ENCODE measurements at places on chromosomes 5 and 9.

DNA sequence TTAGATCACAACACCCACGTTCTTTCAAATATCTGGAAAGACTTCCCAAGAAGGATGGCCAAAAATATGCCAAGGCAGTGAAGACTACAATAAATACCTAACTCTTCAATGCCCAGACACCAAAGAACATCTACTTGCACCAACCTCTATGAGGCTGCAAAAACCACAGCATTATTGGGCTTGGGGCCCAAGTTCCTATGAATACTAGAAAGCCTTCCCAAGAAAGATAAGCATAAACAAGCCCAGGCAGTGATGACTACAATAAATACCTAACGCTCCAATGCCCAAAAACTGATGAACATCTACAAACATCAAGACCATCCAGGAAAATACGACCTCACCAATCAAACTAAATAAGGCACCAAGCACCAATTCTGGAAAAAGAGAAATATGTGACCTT, 41.3 kb downstream of the AP3B1 start:
- DNase-seq, result no peak

DNA sequence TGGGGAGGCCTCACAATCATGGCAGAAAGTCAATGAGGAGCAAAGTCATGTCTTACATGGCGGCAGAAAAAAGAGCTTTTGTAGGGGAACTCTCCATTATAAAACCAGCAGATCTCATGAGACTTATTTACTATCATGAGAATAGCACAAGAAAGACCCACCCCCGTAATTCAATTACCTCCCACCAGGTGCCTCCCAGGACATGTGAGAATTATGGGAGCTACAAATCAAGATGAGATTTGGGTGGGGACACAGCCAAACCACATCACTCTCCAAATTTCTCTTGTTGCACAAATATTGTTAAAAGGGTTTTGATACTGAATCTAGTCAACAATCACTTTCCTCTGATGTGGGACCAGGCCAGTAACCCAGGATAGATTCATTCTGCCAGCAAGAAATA, 1176.1 kb downstream of the CDH9 start:
- no peak for DNase-seq

DNA sequence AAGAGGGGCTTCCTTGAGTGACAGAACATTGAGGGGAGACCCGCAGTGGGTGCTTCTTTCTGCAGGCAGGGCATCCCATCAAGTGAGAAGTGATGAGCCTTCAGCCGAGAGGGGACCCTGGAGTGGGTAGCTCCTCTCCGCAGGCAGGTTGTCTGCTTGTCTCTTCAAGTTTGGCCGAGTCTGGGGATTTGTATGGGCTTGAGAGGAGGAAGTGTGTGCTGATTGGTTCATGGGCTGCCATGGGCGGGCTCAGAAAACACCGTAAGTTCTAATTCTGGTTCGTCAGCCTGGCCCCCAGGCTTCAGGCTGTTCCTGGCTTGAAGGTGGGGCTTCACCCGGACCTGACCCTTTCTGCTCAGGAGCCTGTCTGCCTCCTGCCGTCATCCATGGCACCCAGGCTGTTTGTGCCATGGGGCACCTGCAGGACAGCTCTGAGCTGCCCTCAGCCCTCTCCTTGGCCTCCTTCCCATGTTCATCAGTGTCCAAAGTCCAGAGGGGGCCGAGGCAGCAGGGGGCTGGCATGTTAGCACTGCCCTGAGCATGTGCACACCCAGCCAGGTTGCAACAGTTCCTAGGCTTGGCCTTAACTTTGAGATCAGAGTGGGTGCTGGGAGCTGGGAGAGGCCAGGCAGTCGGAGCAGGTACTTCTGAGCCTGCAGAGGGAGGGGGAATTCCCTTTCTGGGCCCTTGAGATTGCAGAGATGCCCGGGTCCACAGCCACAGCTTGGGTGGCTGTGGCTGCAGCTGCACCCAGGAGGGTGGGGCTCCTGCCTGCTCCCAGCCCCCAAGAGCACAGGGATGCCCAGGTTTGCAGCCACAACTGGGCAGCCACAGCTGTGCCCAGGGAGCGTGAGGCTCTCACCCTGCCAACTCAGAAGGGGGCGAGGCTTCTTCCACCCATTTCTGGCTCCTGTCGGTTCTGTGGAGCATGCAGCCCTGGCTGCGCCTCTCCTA, 13.5 kb upstream of the DHFR start:
- peak; percentile 44 for DNase-seq

DNA sequence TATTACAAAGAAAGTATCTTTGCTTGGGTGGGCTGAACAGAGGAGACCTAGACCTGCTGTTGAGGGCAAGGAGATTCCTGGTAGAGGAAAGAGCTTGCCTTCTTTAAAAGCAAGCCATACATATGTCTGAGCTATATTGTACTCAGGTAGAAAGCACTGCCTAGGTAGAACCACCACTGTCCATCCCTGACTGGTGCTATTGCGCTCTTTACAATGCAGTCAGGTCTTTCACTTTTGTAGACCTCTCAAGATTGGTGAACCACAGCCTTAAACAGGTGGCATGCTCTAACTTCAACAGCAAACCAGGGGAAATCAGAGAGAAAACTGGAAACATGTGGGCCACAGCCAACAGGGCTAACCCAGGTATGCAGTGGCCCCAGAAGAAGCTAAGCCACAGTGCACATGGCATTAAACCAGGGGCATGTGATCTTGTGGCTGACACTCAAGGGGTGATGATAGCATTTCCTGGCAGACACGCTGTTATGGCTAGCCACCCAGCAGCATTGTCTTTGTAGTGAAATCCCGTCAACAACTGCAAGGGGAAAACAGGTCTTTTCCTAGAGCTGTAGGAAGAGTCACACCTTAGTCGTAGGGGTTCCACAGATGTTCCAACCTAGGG, 253.9 kb upstream of the PCSK5 start:
- DNase-seq, result no peak

- no peak for DNase-seq
Observed at GRCh38 chr5:39267186-39267585, 47.8 kb upstream of the FYB1 start.

DNA sequence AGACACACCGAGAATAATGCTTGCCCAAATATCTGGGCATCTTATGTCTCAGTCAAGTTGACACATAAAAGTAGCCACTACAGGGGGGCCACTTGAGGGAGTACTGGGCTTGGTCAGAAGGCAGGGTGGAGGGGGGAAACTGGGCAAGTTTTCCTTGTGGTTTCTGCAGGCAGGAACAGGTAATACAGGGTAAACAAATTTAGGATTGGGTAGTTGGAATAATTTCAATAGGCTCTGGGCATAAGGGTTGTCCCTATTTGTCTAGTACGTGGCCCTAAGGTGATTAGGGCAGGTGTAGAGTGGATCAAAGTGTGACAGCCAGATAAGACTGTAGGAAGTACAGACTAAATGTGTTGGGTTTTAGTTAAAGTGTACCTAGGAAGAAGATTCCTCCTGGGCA, 353.1 kb downstream of the TLE4 start:
- DNase-seq, result no peak

- DNase-seq, result peak; percentile 78
Observed at GRCh38 chr5:154118893-154119336, 71.6 kb upstream of the GALNT10 start.

- DNase-seq, result peak; percentile 42
Observed at GRCh38 chr9:9949978-9950377, 662.8 kb downstream of the PTPRD start.

GRCh38 chr9:120909904-120910303, 16.7 kb downstream of the TRAF1 start:
- no peak for DNase-seq

GRCh38 chr9:109036744-109037680, 23.7 kb upstream of the CTNNAL1 start:
- DNase-seq, result no peak

GRCh38 chr5:135379046-135379654, 19.9 kb downstream of the MACROH2A1 start:
- DNase-seq, result no peak

DNA sequence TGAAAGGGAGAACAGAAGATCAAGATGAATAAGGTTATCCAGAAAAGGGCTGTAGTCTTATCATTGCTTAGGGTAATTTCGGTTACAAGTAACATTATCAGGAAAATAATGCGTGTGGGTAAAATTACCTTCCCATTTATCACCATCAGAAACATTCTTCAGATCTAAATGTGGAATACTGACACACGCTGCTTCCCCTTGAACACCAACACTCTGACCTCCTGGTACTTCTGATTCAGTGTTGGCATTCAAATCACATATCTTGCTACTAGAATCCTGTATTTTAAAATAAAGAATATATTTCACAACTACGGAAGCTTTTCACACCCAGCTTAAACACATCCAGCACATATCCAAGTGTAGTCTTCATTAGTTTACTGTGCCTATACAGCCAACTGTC, 70.2 kb downstream of the PKD2L2 start:
- no peak for DNase-seq

DNA sequence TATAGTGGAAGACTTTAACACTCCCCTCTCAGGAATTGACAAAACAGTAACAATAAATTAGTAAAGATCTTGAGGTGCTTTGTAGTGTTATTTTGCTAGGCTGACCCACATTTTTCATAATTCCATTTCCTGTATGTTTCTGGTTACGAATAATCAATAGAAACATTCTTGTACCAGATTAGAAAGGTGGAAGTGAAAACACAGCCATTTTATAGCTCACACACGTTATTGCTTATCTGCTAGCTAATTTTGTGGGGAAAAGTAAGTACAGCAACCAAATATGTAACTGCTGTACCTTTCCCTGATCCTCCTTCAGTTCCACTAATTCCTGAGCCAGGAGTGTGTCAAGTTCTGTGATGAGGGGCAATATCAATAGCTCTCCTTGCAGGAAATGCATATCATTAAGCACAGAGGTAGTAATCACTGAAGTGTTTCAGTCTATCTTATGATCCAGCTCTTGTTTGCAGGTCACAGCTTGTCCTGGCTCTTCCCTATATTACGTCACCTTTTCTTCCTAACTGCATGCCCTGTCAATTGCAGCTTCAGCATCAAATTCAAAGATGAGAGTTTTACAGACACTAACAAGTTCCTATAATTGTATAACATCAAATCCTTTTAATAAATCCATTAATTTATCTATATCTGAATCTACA, 59.4 kb downstream of the MINAR2 start:
- no peak for DNase-seq

DNA sequence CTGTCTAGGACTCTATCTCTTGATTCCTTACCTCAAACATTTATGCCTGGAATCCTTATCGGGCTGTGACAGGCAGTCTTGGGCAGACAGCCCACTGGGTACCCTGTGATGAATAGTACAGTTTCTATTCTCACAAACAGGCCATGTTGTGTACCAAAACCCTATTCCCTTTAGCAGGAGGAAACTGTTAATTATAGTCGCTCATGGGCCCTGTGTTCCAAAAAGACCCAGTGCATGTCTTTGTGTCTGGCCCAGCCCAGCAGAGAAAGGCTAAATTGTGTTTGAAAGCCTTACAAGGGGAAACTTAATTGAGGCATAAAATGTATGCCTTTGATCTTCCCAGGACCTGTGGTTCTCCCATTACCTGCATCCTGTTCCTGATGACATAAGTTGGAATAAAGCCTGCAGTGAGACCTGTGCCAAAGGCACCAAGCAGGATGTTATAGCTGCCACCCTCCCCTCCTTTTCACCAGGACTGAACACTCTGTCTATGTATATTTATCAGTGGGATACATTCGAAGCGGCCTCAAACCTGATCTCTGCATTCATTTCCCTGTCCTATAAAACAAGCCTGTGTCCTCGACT, 43.3 kb downstream of the TLR4 start:
- DNase-seq, result no peak

DNA sequence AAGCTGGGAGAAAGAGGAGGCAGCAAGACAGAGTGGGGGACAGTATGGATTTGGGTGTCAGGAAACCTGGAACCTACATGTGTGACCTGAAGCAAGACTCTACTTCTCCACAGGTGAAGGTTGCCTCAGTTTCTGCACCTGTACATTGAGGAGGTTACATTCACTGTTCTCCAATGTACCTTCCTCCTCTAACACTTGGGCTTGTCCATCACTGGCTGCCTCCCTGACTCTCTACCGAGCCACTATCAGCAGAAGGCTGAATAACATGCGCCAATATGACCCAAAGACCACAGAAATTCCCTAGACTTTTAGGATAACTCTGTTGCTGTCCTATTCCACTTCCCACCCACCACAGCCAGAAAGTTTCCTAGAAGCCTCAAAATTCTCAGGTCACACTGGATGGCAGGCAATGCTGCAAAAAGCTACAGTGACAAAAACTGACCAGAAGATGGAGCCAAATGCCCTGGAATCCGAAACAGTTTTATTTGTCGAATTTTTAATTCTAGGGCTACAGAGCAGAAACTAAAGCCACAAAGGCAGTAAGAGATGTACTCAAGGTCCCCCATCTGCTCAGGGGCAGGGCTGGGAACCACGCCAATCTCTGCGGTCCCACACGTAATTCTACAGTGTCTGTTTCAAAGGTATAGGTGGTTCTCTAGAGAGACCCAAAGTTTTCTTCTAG, 64.4 kb downstream of the FAM114A2 start:
- peak; percentile 23 for DNase-seq

GRCh38 chr9:124834591-124834990, 18.7 kb upstream of the WDR38 start:
- DNase-seq, result peak; percentile 41

GRCh38 chr5:160187091-160187490, 42.2 kb upstream of the FABP6 start:
- no peak for DNase-seq

DNA sequence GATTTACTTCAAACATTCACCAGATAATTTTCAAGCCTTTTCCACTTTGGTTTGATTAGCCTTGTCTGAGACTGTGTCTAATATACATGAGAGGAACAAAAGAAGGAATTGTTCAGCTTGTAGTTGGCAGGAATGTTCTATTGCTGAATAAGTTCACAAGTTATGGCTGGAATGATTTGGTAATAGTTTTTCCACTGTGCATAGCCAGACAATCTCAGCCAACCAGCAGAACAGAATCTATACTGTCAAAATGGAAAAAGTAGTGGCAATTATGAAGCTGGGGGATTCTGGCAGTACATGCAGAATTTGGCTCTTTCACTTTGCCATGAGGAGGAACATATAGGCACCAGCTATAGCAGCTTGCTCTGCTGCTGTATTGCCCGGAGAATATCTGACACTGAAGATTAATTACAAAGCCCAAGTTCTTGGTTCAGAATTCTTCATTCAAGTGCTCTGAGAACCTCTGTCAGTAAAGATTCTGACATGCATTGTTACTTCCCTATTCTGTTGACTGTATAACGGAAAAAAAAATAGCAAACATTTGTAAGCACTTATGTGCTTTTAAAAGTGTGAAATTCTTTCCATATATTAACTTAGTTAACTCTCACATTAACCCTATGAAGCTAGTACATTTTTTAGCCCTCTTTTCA, 150.6 kb downstream of the PRR16 start:
- DNase-seq, result no peak

- DNase-seq, result no peak
Observed at GRCh38 chr9:91920630-91921350, 29.2 kb downstream of the ROR2 start.

GRCh38 chr5:180689071-180689694, 39.8 kb upstream of the FLT4 start:
- DNase-seq, result no peak

- DNase-seq, result peak; percentile 69
Observed at GRCh38 chr9:136625101-136626065, 37.3 kb upstream of the EGFL7 start.

All from Caki2 (cell line).